Neural crest cell (in vitro differentiated cells): ENCODE measurements at places on chromosomes 6 and 20.
A peak's percentile ranks its signal among the peaks of the same experiment; 100 is the strongest.

DNA sequence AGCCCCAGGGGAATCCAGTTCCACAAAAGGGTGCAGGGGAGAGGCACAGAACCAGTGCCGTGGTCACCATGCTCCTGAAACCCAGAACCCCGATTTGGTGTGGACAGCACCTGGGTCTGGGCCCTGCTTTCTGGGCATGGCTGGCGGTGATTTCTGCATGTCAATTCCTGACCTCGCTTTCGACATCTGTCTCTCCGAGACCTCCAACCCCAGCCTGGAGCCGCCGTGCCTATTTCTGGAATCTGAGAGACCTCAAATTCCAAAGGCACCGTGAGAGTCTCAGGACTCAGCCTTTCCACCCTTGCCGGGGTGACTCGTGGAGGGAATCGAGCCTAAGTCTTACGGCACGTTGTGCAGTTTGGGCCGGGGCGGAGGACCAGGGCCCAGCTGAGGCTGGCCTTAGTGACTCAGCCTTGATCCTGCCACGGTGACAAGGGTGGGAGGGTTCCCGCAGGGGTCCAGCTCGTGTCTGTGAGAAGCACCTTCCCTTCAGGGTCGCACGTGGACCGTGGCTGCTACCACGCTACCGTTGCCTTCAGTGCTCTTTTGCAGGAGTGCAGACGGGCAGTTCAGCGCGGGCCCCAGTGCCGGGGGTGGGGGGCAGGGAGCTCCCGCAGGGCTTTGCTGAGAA is 133.7 kb downstream of the PXDC1 start:
- DNase-seq: no peak

DNA sequence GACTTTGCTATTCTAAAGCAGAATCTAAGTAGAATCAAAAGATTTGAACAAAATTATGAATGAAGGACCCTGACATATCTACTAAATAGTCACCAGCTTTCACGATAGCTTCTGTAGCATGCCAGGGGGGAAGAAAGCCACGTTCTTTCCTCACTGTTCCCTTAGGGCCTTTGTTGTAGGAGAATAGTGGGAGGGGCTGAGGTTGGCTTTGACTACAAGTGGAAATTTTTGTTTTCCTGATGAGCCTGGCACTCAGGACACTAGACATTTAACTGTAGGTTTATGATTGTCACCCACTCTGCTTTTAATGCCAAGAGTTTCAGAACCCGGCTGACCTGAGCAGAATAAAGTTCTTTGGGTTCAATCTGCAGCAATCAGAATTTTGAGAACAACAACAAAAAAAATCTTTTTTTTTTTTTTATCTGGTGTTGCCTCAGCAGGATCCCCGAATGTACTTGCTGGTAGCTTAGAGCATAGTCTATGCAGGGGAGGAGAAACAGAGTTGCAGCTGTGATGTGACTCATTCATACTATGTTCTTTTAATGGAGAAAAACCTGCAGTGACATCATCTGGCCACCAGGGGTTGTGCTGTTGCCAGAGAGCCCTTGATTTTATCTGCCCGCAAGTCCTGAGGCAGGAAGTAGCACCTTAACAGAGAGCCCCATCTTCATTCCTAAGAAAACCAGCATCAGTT is 38.5 kb downstream of the TPD52L1 start:
- peak; percentile 15 for DNase-seq

DNA sequence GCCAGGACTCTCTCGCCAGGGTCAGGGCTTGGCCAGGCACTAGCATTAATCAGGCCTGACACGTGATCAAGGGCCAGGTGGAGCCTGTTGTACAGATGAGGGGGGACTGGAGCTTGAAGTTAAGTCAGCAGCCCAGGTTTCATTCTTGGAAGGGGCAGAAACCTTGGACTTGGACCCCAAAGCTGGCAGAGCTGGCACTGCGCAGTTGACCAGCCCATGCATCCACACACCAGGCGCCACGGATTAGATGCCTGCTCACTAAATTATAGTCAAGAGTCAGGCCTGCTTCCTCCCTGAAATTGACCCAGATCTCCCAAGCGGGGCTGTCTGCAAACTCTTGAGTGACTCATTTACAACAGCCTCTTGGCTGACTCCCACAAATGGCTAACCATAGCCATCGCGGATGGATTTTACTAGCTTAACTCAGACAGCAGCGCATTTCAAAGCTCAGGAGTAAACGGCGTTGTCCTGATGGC is 4.1 kb upstream of the TAF4 start:
- no peak for DNase-seq

DNA sequence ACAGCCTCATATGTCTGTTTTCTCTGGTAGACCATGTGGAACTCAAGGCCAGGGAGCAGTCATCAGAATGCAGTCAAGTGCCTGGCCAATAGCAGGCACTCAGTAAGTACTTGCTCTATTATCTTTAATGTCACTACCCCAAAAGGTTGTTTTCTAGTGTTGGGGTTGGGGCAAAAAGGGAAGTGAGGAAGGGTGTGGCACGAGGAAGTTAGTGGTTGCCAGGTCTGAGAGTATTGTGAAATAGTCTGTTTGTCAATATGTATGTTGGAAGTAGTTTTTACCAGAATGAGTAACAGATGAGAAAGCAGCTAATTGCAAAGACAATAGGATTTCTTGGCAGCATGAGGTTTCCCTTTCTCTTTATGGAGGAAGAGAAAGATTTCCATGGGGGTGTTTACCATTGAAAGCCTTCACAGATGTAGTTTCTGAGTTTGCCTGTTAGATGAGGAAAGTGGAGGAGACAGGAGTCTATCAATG is 59.5 kb upstream of the ARMH2 start:
- DNase-seq: no peak

DNA sequence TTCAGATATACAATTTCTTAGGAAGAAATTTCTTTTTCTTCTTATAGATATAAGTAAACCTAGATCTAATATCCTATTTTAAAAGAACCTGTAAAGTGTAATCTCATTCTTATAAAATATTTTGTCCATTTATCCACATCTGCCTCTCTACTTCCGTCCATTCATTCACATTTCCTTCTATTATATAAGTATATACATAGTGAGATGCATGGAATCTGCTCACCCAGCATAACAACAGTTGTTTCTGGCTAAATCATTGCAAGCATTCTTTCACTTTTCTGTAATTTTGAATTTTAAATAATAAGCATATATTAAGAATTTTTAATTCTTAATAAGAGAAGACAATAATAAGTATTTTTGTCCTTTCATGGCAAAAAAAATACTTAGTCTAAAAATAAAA is 45.4 kb downstream of the CEP162 start:
- no peak for DNase-seq

GRCh38 chr20:5215672-5216304 is 89.0 kb downstream of the CDS2 start:
- no peak for DNase-seq

- no peak for DNase-seq
Observed at GRCh38 chr20:32446301-32447100, 88.4 kb downstream of the ASXL1 start.

GRCh38 chr6:74596588-74596987 is 609.3 kb downstream of the COL12A1 start:
- no peak for DNase-seq

GRCh38 chr6:161272635-161273273 is 1.1 kb downstream of the AGPAT4 start:
- DNase-seq: no peak

DNA sequence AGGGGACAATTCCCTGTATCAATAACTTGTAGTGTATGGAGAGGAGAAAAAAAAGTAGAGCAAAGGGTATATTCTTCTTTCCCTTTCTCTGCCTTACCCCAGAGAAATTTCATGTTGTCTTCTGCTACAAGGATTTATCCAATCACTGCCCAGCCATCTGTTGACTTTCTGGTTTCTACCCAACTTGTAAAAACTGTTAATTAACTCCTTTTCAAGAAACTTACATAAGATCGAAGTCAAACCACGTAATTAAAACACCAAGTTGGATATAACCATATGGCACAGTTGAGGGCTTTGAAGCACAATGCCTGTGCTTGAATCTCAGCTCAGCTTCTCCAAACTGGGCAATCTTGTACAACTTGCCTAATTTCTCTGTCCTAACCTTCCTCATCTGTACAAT is 99.5 kb downstream of the MAN1A1 start:
- DNase-seq: no peak

- DNase-seq: no peak
Observed at GRCh38 chr20:33846291-33846935, 35.3 kb downstream of the CHMP4B start.

GRCh38 chr6:126227833-126228702 is 111.8 kb upstream of the CENPW start:
- DNase-seq: no peak

- DNase-seq: no peak
Observed at GRCh38 chr6:27234576-27234975, 12.9 kb upstream of the PRSS16 start.

DNA sequence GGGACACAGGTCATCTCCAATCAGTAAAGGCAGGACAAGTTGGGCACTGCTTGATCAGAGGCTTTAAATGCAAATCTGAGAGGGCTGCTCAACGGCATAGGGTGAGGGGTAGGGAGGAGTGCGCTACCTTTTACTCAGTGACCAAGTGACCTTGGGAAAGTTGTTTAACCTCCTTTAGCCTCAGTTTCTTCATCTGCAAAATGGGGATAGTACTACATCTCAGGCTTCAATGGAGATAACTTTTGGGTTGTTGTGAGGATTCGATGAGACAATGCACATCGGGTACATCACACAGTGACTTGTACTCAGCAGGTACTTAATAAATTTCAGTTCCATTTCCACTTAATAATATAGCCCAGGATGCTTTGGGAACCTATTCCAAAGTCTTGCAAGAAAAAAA is 22.6 kb downstream of the MDGA1 start:
- no peak for DNase-seq

DNA sequence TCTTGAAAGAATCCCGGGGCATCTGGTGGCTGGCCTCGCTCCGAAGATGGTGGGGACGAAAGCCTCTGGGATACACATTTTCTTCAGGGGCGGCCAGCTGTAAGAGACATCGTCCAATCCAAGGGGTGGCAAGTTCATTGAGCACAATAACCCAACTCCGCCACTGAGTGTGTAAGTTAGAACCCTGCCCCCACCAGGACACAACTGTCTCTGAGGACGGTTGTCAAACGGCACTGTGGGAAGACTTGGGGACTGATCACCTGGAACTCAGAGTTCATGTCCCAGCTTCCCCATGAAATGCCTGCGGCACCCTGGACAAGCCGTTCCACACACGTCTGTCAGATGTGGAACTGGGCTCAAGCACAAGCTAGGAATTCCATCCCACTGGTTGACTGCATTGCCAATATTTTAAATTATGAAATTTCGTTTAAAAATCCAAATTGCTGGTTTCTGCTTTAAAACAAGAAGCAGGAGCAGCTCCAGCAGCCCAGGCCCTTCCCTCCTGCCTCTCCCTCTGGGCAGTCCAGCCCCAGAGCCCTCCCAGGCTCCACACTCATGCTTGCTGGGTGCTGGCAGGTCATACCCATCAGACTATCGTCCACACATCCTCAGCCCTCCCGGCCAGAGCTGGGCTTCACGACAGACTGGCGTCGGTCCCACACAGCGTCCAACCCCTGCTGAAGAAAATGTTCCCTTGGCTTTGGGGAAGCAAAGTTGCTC is 80.9 kb upstream of the AFDN start:
- no peak for DNase-seq

GRCh38 chr6:56849896-56850295 is 105.0 kb upstream of the BEND6 start:
- no peak for DNase-seq

DNA sequence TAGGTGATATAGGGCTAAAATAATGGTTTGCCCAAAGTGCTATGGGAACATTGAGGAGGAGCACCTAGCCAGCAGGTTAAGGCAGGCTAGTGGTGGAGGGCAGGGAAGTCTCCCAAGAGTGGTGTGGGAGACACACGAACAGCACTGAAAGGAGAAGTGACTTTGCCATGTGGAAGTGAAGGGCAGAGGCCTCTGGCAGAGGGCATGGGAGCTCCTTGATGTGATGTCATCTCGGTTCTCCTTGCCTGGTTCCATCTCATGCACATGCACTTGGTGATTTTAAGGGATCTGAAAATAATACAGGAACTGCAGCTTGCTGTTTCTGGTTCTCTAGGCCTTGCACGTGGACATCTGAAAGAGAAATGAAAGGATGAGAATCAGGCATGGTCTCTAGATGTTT is 4.7 kb upstream of the MAP3K4 start:
- no peak for DNase-seq

DNA sequence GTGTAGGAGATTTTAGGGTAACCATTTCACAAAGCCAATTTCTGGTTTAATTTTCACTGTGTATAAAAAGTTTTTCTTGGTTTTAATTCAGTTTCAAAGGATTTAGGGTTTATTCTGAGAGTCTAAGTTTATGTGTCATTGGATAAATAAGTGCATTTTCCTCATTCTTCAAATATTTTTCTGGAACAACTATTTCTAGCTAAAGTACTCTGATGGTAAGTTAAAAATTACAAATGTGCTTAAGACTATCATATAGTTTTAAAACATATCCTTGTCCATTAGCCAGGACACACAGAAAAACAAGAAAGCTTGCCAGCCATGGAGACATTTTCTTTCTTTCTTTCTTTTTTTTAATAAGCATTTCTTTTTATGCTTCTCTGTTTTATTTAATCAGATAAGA is 333.0 kb downstream of the RFPL4B start:
- no peak for DNase-seq

DNA sequence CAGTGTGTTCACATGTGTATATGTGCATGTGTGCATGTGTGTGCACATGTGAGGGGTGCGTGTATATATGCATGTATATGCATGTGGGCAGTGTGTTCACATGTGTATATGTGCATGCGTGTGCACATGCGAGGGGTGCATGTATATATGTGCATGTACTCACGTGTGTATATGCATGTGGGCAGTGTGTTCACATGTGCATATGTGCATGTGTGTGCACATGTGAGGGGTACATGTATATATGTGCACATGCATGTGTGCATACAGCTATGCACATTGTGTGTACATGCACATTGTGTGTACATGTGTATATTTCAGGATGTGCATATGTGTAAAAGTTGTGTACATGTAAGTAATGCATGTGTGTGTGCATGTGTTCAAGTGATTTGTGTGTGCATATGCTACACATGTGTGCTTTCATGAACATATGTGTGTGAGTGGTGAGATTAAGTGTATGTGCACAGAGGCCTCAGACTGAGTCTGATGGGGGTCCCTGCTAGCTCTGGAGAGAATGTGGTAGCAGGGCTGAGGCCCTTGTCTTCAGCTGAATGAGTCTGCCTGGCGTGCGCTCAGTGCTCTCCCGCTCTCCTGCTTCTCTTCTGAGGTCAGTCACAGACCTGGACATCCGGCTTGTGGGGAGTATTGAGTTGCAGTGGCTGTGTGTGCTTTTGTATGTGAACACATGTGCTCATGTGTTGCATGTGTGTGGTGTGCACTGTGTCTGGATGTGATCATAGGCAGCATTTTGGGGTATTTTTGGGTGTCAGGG is 19.9 kb upstream of the MYT1 start:
- no peak for DNase-seq

GRCh38 chr6:108555399-108556052 is 5.2 kb upstream of the FOXO3 start:
- DNase-seq: no peak
